Activated gamma-delta T cell (primary cell): ENCODE measurements at places on chromosomes 7 and 10.

DNA sequence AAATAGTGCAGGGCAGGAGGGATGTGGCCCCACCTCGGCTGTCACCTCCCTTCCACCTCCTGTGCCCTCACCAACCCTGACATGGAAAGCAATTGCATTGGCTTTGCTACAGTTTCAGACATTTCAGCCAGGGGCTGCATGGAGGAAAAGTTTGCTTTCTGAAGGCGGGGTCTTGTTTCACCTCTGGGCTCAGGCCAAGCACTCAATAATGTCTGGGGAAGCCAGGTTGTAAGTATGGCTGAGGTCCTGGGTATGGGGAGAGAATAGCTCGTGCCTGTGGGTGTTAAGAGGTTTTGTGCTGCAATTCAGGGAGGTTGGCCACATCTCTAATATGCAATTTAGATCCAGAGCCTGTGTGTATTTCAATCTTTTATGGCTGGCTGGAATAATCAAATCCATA, 238.4 kb upstream of the MKI67 start:
- DNase-seq: no peak

- DNase-seq: no peak
Measured at GRCh38 chr10:86218160-86218559, 148.4 kb downstream of the GRID1 start.

DNA sequence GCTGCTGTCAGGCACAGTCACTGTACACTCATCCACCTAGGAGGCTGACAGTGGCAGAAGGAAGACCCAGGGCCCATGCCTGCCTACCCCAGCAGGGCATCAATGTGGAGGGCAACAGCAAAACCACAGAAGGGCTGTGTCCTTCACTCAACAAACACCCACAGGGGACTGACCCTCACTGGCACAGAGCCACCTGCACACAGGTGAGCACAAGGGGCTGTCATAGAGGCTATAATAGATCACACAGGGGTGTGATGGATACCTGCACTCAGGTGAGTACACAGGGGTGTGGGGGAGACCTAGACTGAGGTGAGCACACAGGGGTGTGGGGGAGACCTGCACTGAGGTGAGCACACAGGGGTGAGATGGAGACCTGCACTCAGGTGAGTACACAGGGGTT, 132.8 kb upstream of the TCERG1L start:
- no peak for DNase-seq

DNA sequence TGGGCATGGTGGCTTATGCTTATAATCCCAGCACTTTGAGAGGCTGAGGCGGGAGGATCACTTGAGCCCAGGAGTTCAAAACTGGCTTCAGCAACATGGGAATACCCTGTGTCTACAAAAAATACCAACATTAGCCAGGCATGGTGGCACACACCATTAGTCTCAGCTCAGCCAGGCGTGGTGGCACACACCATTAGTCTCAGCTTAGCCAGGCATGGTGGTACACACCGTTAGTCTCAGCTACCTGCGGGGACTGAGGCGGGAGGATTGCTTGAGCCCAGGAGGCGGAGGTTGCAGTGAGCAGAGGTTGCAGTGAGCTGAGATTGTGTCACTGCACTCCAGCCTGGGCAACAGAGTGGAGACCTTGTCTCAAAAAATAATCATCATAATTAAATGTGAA, 9.0 kb downstream of the LRRC27 start:
- DNase-seq: no peak

DNA sequence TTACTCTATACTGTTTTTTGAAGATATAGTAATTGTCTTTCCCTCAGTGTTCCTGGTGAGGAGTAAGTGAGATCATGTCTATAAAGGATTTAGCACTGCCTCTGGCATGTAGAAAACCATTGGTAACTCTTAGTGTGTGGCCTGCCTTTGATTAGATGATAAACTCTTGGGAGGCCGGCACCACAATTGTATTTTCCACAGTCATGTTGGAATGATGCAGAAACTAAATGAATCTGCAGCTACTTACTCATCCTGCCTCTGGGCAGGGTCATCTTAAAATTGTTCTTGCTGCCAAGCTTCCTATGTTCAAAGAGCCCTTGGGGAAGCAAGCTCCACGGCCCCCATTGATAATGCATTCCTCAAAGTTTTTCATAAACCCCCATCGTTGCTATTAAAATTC, 204.6 kb downstream of the ANKRD7 start:
- DNase-seq: no peak

DNA sequence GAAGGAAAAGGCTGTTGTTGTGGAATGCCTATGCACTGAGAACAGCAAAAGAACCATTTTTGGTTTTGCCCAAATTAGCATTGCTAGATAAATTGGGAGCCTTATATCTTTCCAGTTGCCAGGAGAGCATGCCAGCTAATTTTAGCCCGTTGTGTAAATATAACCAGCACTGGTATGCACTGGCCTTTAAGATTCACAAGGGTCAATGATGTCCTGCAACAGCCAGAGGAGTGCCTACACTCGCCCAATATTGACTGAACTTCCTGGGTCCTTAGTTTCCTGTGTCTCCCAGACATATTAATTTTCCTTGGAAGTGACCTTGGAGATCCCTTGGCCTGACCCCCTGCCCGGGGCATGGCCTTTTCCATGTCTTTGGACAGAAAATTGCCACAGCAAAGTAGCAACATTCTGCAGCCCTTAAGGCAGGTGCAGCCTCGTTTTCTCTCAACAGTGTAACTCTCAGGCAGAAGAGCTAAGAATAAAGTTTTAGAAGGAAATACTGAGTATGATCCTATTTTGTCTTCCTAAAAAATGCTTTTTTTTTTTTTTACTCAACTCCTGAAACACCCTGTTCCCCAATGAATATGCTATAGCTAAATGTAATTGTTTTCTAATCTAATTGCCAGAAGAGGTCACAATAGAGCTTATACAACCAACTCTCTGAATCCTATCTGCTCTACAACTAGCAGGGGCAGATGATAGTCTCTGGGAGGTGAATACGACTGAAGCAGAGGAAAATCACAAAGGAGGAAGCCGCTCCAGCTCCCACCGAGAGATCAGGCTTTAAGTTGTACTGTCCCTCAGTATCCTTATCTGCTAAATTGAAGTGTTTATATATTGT, 131.9 kb upstream of the PCGF5 start:
- no peak for DNase-seq

GRCh38 chr10:871951-872403, 59.5 kb downstream of the LARP4B start:
- DNase-seq: no peak

GRCh38 chr7:141974831-141975230, 1.3 kb upstream of the TAS2R38 start:
- no peak for DNase-seq

DNA sequence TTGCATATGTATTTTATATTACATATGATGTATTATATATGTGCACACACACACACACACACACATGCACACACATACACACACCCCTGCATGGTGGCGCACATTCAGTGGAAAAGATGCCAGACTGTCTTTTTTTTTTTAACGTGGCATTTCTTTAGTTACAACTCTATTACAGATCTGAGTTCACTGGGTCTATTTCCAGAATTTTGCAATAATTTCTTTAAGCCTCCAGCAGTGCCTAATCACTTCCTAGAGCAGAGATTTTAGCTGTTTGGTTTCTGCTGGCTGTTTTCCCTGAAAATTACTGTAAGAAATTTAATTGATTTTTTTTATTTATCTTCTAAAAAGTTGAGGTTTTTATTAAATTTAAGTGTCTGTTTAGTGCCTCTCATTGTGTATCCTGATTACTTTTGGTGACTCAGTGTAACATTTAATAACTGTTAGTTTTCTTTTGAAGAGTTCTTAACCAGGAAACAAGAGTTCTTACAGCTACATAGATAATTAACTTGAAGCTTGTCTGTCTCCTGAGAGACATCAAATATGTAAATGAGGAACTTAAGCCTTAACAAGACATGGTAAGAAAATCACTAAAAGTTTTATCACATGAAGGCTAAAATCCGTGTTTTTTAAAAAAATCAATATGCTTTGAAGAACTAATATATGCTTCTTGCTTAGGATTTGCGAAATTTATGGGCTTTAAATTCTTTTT, 232.0 kb downstream of the MDFIC start:
- DNase-seq: no peak

- no peak for DNase-seq
Measured at GRCh38 chr10:120982507-120982906, 131.3 kb downstream of the WDR11 start.

GRCh38 chr7:77184990-77185389, 14.6 kb downstream of the FGL2 start:
- DNase-seq: no peak

DNA sequence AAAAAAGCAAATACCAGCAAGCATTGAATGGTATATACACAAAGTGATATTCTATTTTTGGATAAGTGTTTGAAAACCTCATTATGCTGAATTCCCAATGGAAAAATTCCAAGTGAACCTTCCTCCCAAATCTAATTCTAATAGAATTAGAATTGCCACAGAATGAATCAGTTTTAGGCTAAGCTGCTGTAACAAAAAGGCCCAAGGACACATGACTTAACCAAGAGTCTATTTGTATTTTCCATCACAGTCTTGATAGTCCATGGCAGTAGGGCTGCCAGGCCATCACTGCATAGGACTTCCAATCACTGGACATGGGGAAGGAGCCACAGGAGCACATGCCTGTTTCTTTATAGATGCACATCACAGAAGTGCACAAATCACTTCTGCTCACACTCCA, 91.2 kb upstream of the IFRD1 start:
- DNase-seq: no peak

GRCh38 chr10:69335613-69336012, 57.3 kb downstream of the HK1 start:
- no peak for DNase-seq

DNA sequence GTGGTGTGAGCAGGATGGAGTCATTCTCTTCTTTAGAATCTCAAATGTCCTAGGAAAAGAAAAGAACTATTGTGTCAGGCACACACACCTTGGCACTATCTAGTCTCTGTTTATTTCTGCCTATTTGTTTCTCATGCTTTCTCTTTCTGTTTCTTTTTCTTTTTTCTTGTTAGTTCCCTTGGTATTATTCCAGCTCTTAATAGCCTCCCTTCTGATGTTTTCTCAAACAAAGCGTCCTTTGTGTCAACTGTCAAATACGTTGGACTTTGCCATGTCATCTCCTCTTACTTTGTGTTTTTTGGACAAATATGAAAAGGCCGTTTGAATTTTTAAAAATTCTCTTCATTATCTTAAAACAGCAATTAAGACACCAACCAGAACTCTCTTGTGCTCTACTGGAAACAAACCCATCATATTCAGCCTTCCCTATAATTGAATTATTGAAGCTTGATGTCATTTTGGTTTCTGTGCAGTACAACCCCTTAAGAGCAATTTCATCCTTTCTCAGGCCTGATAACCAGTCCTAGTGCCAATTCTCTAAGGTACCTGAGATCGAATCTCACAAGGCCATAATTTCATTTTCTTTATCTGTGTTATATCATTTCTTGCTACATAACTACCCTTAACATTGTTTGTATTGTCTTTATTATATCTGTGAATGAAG, 497.8 kb upstream of the NRP1 start:
- DNase-seq: no peak

DNA sequence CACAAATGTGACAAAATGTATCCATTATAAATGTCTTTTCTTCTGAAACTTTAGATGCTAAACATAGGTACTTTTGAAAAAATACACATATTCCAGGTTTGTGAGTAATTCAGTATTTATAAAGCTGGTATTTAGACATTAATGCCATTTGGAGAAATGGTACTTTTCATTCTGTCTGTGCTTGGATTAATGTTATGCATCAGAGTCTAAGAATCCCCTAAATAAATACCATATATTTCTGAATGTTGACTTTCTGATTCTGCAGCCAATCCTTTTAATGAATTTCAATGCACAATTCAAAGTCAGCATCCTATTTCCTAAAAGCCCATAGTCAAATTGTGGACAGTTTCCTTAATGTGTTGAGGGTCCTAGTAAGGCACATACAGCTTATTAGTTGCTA, 145.0 kb downstream of the DKK1 start:
- no peak for DNase-seq

- DNase-seq: no peak
Measured at GRCh38 chr7:94335586-94335985, 59.1 kb upstream of the COL1A2 start.
